ENCODE measurements at places on chromosomes 13 and 19. TPM values are rescaled to one million over a fixed set of nuclear protein-coding genes. Genes with fewer than 3 reads are reported as not detected.

The LILRA1 gene
- 18.5 TPM for total RNA-seq

The DEDD2 gene
- total RNA-seq: 128 TPM

The LSM4 gene
- 62.4 TPM for total RNA-seq

The PVR gene
- 4.5 TPM for total RNA-seq

The VSTM2B gene
- not detected for total RNA-seq

The TEKTIP1 gene
- 0.84 TPM for total RNA-seq

The CCDC194 gene
- total RNA-seq: 0.42 TPM

The ETV2 gene
- not detected for total RNA-seq

The F7 gene
- total RNA-seq: 0.52 TPM

The ZNF91 gene
- 83.2 TPM for total RNA-seq

The PCDH20 gene
- not detected for total RNA-seq

The ZNF844 gene
- 32.2 TPM for total RNA-seq
